ENCODE measurements at places on chromosomes 13 and 19.

- DNase-seq: peak; percentile 38
Measured at GRCh38 chr19:35135389-35135909, 590 bp upstream of the LGI4 start.

DNA sequence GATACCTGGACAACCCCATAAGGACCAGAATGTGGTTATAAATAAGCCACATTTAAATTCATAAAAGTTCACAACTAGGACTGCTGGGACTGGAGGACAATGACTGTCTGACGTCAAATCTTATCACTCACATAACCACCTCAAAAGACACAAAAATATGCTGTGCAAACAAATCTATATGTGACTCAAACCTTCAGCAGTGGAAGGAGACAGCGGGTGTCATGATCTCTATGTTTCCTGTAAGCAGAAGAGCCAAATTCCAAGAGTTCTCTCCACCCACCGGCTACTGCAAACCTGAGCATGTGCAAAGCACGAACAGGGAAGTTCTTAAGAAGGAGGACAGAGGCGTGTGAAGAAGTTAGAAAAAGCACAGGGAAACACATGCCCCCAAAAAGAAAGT is 113.2 kb downstream of the MYCBP2 start:
- DNase-seq: no peak

DNA sequence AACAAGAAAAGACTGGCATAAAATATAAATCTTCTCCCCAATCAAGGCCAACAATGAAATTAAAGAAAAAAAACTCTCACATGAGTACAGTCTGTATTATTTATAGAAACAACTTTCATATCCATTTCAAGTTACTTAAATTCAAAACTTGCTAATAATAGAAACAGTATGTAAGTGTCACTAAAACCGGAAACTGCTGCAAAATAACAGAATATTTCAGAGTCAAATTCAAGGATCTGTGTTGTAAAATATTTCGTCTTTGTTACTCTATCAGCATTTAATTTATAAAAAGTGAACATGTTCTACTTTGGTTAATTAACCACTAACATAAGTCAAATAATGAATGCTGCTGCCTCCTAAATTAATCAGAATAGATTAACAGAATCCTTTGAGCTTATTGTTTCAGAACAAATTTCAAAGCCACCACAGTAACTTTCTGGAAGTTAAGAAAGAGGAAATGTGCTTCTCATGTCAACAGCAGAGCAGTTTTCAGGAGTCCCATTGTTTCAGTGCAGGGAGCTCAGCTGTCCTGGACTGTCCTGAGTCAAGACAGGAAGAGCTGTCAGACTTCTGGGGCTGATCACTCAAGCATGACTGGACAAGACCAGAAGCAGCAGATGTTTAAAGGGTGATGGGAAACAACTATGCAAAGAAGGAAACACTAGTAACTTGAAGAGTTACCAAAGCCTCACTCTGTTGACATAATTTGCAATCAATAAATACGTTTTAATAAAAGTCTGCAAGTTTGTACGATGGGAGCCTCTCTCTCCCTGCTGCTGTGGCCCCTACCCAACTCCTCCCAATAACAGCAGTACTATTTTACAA is 76.9 kb downstream of the FOXO1 start:
- peak; percentile 1 for DNase-seq

GRCh38 chr13:50711131-50711815 is 132.2 kb downstream of the DLEU7 start:
- no peak for DNase-seq

GRCh38 chr13:49450105-49450819 is 6.2 kb downstream of the SETDB2 start:
- no peak for DNase-seq

DNA sequence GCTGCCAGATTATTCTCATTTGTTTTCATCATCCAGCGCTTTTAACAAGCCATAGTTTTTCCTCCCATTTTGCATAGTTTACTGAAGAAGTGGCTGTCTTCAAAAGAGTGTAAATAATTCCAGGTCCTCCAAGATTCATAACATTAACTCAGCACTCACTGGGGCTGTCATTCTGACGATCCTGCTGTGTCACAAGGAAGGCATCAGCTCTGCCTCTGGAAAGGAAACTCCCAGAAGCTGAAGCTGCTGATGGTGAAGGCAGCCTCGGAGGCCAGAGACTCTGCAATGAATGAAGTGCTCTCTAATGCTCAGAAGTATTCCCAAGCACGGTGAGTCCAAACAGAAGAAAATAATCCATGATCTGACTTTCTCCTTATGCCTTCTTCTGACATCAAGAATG is 60.0 kb downstream of the FLT1 start:
- DNase-seq: no peak

DNA sequence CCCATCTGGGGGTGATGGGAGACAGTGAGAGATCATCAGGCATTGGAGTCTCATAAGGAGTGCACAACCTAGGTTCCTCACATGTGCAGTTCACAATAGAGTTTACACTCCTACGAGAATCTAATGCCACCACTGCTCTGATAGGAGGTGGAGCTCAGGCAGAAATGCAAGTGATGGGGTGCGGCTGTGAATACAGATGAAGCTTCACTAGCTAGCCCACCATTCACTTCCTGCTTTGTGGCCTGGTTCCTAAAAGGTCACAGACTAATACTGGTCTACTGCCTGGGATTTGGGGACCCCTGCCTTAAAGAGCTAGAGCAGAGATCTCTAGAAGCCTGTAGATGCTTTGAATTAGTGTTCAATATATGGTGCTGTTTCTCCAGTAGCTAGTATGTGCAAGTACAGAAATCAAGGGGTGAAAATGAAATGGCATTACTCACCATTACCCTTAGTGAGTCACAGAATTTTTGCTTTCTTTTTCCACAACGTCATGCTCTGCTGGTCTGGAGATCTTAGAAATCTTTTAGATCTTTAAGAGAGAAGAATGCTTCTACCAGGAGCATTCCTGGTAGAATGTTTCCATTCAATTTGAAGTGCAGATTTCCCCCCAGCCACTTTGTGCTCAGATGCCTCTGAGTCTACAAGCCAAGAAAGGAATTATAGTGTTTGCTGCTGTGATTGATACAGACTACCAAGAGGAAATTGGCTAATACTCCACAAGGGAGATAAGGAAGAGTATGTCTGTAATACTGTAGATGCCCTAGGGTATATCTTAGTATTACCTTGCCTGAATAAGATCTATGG is 2301.2 kb downstream of the PCDH9 start:
- DNase-seq: no peak

DNA sequence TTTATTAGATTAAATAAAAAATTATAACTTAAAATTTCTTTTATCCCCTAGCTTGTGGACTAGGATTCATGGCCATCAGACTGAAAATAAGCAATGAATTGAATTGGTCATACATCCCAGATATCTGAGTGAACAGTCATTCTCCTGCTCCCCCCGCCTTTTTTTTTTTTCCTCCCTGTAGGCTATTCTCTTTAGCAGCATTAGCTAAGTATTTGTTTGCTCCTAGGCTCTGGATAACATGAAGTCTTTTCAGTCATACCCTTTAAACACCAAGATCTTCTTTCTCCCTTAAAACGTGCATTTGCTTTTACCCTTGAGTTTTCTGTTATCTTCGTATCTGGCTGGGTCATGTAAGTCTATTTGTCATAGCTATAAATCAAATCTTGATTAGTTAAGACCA is 866.7 kb upstream of the SPRY2 start:
- no peak for DNase-seq

DNA sequence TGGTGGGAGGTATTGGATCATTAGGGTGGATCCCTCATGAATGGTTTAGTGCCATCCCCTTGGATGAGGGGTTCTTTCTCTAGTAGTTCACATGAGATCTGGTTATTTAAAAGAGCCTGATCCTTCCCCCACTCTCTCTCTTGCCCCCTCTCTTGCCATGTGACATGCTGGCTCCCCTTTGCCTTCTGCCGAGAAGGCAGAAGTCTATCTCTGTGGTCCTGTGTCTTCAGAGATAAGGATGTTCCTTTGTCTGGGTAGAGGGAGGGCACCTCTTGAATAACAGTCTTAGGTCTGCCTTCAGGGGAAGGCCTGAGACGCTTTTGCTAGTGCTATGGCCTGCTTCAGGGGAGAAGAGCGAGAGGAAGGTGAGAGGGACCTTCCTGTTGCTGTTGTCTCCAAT is 2.0 kb upstream of the ZDHHC20 start:
- no peak for DNase-seq

GRCh38 chr19:35525873-35526272 is 2.2 kb downstream of the SBSN start:
- no peak for DNase-seq

DNA sequence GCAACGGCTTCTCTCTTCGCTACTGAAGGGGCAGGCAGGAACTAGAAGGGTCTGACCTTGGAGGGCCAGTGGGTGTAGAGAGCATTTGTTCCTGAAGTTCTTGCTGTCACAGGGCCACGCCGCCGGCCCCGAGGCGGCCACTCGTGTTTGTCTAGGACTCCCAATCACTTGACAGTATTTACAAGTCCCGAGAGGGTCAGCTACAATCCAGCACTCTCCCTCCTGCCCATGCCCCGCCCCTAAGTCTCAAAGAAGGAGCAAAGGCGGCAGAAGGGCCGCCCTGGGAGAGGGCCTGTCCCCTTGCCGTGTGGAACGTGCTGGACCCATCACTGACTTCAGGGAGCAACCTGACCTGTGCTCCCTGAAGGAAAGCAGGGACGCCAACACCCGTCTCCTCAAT is 118.5 kb downstream of the STK24 start:
- DNase-seq: no peak

GRCh38 chr19:16025108-16026101 is 50.9 kb upstream of the TPM4 start:
- DNase-seq: no peak

- no peak for DNase-seq
Measured at GRCh38 chr13:22736768-22737092, 444.0 kb upstream of the SGCG start.

DNA sequence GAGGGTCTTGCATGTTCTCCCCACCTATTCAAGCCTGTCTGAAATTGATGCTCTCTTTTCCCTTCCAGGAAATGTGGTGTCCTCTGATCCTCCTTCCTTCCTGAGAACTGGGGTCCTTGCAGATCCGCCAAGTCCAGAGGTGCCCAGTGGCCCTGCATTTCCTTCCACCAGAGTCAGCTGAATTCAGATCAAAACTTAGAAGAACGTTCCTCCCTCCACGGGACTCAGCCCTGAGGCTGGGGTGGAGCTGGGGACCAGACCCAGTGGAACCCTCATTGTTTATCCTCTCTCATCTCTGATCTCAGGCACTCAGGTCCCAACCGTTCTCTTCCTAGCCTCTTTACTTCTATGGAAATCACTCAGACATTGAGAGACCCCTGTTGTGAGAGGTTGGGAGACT is 477.3 kb downstream of the TSHZ3 start:
- DNase-seq: no peak

DNA sequence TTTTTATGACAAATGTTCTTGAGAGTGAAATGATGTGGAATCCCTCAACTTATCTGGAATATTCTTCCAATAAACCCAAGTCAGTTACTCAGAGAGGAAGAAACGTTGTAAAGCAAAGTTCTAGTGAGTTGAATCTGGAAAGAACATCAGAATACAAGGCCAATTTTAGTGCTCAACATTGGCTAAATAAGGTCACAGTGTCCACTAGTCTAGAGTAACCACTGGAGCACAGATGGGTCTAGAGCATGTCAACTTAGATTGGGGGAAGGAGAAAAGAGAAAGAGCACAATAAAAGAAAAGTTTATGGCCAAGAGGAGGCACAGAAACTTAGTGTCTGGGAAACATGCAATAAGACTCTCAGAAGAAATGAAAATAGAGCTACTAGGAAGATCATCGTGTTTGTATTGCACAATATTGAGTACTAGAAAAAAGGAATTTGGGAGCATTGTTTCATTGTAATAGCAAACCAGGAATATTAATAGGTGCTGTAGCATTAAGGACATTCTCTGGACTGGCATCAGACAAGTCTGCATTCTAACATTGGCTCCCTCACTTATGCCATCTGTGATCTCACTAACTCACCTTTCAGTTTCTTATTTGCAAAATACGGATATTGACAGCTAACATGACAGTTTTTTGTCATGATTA is 1318.5 kb downstream of the PCDH9 start:
- no peak for DNase-seq

DNA sequence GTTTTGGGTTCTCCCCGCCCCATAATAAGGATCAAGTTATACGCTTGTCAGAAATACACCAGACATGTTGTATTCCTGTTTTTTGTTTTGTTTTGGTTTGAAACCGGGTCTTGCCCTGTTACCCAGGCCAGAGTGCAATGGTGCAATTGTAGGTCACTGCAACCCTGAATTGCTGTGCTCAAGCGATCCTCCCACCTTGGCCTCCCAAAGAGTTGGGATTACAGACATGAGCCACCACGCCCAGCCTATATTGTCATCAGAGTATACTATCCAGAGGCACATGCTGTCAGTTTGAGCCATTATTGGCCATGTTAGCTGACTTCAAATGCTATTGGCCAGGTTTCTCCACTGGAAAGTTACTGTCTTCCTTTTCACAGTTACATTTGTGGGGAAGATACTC is 9.8 kb downstream of the SAFB start:
- no peak for DNase-seq

DNA sequence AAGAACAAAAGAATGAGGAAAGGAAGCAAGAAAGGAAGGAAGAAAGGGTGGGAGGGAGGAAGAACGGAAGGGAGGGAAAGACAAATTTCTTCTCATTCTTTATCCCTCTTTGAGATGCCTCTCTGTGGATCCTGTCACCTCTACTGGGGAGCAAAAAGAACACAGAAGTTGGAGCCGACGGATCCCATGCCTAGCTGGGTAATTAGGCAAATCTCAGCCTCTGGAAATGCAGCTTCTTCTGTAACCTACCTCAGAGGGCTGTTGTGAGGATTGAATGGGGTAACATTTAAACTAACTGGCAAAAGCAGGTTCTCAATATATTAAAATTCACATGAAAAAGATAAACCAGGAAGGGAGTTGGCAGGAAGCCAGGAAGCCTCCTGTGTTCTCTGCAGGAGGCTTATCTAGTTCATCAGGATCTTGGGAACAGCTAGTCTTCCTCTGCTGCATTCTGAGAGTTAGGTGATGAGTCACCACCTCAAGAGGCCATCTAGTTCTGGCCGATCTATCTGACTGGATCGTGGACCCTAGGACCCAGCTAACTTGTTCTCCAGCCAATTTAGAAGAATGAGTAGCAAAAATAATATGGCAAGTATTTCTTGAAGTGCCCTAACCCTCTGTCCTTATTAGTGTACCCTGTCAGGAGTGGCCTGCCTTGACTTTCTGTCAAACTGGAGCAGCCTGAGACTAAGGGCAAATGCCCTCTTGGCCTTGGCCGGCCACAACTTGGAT is 15.2 kb upstream of the CPB2 start:
- DNase-seq: no peak
